ENCODE measurements at places on chromosomes 1 and 21.

DNA sequence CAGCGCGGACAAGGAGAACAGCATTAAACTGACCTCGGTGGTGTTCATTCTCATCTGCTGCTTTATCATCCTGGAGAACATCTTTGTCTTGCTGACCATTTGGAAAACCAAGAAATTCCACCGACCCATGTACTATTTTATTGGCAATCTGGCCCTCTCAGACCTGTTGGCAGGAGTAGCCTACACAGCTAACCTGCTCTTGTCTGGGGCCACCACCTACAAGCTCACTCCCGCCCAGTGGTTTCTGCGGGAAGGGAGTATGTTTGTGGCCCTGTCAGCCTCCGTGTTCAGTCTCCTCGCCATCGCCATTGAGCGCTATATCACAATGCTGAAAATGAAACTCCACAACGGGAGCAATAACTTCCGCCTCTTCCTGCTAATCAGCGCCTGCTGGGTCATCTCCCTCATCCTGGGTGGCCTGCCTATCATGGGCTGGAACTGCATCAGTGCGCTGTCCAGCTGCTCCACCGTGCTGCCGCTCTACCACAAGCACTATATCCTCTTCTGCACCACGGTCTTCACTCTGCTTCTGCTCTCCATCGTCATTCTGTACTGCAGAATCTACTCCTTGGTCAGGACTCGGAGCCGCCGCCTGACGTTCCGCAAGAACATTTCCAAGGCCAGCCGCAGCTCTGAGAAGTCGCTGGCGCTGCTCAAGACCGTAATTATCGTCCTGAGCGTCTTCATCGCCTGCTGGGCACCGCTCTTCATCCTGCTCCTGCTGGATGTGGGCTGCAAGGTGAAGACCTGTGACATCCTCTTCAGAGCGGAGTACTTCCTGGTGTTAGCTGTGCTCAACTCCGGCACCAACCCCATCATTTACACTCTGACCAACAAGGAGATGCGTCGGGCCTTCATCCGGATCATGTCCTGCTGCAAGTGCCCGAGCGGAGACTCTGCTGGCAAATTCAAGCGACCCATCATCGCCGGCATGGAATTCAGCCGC lies 2.5 kb downstream of the S1PR1 start:
- DNase-seq = no peak

DNA sequence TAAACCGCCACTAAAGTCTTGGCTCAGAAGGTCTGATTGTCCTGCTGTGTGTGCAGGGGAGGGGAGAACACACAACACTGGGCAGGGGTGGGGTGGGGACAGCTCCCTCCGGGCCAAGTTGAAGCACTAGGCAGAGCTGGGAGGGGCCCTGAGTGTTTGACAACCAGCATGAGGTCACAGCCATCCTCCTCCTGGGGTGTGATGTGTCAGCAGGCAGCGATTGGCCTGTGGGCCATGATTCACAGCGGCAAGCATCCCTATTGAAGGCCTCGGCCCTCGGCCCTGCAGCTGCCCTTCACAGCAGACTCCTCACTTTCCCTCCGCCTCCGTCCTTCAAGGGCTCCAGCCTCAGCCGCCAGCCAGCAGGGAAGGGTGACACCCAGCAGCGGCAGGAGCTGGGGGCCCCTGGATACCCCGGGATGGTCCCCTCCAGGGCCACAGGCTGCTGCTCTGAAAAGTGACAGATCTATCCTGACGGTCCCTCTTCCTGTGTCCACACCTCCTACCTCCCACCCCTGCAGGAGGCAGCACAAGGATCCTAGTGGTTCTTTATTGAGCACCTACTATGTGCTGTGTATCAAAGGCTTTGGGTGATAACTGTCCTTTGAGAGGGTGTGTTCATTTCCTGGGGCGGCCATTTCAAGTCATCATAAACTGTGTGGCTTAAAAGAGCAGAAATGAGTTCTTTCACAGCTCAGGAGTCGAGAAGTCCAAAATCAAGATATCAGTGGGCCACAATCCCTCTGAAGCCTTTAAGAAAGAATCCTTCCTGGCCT lies 66.0 kb upstream of the SLC25A33 start:
- DNase-seq = no peak

DNA sequence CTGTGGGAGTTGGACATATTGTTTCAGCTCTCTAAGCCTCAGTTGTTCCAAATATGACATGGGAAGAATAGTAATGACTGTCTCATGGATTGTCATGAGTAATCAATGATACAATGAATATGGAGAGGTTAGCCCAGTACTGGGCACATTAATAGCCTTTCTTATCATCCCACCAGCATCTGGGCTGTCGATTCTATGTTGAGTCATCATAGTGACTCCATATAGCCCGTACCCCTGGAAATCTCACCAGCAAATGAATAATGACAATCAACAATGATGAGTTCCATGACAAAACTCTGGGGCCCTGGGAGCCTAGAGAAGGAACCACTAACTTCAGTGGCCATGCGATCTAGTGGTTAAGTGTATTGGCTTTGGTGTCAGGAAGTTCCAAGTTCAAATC lies 39.7 kb upstream of the GJB5 start:
- no peak for DNase-seq

GRCh38 chr1:67983867-67984266 lies 66.6 kb downstream of the DIRAS3 start:
- DNase-seq = no peak

- no peak for DNase-seq
Measured at GRCh38 chr1:89863165-89863830, 42.5 kb downstream of the LRRC8D start.

DNA sequence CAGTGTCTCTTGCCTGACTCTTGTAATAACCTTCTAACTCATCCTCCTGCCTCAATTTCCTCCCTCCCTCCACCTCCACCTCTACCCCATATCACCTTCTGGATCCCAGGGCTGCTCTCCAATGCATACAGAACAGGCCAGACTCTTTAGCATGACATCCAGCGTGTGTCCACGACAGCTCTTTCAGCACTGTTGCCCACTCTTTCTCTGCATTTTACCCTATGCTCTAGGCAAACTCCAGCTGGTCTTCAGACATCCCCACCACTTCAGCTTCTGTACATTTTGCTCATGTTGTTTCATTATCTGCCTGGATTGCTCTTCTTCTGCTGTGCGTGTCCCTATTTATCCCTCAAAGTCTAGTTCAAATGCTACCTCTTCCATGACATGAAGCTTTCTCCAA lies 4.8 kb downstream of the INKA2 start:
- DNase-seq = no peak

DNA sequence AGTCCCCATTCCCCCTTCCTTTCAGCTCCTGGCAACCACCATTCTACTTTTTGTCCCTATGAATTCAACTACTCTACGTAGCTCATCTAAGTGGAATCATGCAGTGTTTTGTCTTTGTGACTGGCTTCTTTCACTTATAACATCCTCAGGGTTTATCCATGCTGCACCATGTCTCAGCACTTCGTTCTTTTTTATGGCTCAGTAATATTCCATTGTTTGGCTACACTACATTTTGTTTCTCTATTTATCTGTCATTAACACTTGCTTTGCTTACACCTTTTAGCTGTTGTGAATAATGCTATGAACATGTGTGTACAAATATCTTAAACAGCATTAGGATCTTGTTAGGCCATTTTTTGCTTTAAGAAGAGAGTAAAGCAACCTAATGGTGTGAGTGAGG lies 1.5 kb upstream of the MRPS14 start:
- DNase-seq = no peak

- DNase-seq = no peak
Measured at GRCh38 chr1:99662539-99663080, 16.7 kb downstream of the PALMD start.
